Chondrocyte (in vitro differentiated cells): ENCODE measurements at places on chromosomes 5 and 9. TPM values are rescaled to one million over a fixed set of nuclear protein-coding genes. Genes with fewer than 3 reads are reported as not detected.

- DNase-seq: no peak
- H3K27me3 ChIP-seq: peaks cover 12% of the 10 kb centered on the region
- no peak overlapping the region for H3K27ac ChIP-seq
- H3K36me3 ChIP-seq: no peaks in the 10 kb centered on the region
These were observed 144.4 kb downstream of the FSTL4 start for GRCh38 chr5:133467826-133468463.

DNA sequence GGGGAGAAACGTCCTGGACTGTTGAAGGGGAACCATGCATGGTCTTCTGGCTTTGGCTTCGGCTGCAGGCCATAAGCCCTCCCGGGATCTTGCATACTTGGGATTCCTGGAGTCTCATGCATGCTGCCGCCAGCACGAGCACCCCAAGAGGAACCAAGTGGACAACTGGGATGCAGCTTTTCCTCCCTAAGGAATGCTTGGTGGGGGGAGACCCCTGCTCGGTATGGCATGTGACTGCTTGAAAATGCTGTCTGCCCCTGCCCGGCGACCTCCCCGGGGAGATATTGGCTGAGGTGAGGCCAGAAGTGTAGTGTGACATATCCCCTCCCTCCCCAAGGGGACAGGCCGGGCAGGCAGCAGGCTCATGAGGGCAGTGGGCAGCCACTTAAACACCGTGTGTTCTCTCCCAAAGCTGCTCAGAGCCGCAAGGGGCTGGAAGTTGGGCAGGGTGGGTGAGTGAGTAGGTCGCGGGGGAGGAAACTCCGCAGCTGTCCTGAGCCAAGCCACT, 15.7 kb downstream of the TMEM171 start:
- no peak overlapping the region for H3K4me3 ChIP-seq
- peaks cover 16% of the 10 kb centered on the region for H3K4me1 ChIP-seq
- no peaks in the 10 kb centered on the region for H3K27me3 ChIP-seq
- no peaks in the 10 kb centered on the region for H3K36me3 ChIP-seq

DNA sequence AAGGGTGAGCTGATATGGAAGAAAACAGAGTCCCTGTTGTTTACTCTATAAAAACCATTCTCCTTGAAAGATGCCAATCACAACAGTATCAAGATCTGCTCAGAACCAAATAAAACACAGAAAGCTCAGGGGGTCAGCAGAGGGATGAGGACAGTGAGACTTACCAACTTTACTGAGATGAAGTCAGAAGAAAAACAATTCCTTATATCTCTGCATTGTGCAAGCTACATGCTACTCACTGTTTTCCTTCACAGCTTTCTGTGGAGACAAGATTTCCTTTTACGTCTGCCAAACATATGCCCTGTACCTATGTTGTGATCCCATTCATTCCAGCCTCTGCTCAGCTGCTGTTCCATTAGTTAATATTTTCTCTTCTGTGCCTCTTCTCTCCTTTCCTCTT, 185.6 kb downstream of the TSSK1B start:
- no peak for DNase-seq
- no peaks in the 10 kb centered on the region for H3K27me3 ChIP-seq
- H3K4me1 ChIP-seq: peaks cover 23% of the 10 kb centered on the region
- no peak overlapping the region for H3K4me3 ChIP-seq
- no peak overlapping the region for H3K27ac ChIP-seq

DNA sequence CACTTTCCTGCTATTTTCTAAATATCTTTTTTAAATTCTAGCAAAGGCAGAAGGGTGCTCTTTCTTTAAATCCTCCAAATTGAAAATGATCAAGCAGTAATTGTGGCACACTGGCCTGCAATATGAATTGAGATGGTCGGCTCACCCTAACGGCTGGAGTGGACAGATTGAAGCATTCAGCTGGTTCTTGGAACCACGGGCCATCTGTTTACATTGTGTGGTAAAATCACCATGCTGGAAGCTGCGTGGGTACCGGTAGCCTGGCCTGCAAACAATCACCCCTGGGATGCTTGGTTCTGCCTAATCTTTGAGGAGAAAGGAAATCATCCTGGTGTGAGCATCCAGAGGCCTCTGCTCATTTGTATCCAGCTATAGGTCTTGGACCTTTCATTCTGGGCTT, 289.3 kb downstream of the ZNF608 start:
- peaks cover 8% of the 10 kb centered on the region for H3K36me3 ChIP-seq
- H3K4me1 ChIP-seq: peaks cover 40% of the 10 kb centered on the region
- DNase-seq: no peak
- no peak overlapping the region for H3K27ac ChIP-seq
- H3K4me3 ChIP-seq: no peak overlapping the region
- no peaks in the 10 kb centered on the region for H3K27me3 ChIP-seq

GNA14 gene
- 0.13 to 0.22 TPM in 2 of 3 replicates, not detected in the other for total RNA-seq

FBXO10 gene
- 13.2 to 15.9 TPM (median 15.2 TPM) in 3 replicates for total RNA-seq

DNA sequence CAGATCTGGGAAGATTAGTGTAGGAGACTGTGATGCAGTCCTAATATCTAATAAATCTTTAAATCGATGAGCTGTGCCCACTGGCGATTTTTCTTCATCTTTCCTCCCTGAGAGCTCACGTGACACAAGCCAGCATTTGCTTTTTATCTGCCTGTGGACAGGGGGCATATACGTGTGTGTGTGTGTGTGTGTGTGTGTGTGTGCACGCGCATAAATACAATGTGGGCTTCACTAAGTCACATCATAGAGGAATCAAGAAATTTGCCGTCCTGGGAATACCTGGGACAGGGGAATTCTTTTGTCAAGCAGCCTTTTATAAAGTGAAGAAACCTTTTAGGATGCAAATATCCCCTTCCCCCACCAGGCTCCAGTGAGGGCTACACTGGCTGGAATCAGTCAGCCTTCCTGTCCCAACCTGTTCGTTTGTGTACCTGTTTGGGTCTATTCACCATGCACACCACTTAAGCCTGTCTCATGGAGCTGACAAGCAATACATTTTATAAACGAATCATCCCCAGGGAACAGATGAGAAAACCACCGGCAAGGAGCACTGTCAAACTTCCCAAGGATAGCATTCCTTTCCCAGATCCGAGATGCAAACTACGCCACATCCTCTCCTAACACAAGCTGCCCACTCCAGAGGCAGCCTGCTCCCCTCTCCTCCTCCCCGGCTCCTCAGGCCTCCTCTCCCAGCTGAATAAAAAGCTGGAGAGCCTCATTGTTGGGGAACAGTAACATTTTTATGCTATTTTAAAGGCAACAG, 2.7 kb downstream of the EPB41L4B start:
- no peak overlapping the region for H3K4me3 ChIP-seq
- H3K27me3 ChIP-seq: no peaks in the 10 kb centered on the region
- no peak overlapping the region for H3K27ac ChIP-seq
- peaks cover 26% of the 10 kb centered on the region for H3K4me1 ChIP-seq
- no peak for DNase-seq

DNA sequence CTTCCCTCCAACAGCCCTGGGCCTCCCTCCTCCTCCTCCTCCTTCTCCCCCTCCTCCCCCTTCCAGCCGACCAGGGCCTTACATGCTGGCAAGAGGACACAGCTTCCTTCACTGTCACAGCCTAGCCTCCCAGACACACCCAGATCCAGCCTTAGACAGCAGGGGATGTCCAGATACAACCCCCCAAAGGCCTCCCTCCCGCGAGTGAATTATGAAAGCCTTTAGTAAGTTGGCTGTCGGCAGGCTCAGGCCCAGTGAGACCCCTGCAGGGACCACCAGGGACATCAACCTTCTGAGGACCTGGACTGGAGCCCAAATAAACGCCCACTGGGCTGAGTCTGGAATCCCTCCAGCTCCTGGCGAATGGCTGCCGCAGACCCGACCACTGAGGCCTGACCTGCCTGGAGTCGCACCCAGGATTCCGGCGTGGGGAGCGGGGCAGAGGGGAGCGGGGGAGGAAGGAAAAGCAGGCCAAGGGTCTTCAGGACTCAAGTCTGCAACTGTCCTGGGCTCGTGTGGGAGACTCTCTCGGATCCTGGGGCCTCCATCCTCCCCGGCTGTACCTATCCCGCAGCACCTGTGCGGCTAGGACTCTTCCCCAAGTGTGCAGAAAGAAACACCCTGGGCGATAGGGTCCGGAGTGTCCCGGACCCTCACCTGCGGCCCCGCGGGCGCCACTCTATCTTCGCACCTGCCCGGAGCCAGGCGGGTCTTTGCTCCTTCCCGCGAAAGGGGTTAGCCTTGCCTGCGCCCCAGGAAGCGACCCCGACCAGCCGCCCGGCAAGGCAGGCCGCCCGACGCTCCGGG, 705 bp downstream of the SEPTIN8 start:
- peak overlapping the region; percentile 80 for H3K4me3 ChIP-seq
- H3K27ac ChIP-seq: peak overlapping the region; percentile 89
- H3K4me1 ChIP-seq: peaks cover 58% of the 10 kb centered on the region
- peak; percentile 65 for DNase-seq

ECSCR gene
- 0.62 TPM in 1 of 3 replicates, not detected in the others for total RNA-seq

GRCh38 chr5:60483050-60483449, 216.9 kb downstream of the DEPDC1B start:
- H3K36me3 ChIP-seq: no peaks in the 10 kb centered on the region
- peaks cover 84% of the 10 kb centered on the region for H3K4me1 ChIP-seq
- peak overlapping the region; percentile 28 for H3K27ac ChIP-seq
- H3K27me3 ChIP-seq: no peaks in the 10 kb centered on the region
- no peak overlapping the region for H3K4me3 ChIP-seq

DNA sequence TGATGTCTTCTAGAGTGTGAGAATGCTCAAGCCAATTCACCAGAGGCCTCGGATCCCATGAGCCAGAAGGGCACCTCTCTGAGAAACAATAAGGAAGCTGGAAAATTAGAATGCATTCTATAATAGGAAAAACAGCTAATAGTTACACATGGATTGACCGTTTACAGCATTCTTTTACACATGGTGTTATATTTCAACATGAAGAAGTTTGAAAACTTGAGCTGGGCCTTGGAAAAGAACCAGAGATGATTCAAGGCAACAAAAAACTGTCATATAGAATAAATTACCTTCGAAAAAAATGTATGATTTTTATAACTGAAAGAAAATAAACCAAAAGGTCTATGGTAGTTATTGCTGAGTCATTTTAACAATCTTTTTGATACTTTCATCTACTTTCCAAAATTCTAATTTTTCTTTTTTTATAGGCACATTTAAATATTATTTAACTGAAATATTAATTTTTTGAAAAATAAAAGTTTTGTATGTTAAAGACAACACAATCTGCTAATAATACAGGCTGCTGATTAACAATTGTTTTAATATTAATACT, 6.2 kb downstream of the SH3TC2 start:
- DNase-seq: no peak
- peaks cover 15% of the 10 kb centered on the region for H3K4me1 ChIP-seq

DNA sequence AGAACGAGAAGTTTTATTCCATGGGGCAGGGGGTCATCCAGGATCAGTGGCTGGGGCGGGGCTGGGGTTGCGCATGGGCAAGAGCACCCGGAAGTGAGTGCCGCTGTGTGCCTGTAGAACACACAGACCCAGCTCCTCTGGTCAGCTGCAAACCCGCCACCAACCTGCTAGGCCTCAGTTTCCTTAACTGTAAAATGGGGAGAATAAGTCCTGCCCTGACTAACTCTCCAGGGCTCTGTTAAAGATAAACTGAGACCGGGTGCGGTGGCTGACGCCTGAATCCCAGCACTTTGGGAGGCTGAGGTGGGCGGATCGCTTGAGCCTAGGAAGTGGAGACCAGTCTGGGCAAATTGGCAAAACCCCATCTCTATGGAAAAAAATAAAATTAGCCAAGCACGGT, 152.2 kb downstream of the GABBR2 start:
- H3K27ac ChIP-seq: no peak overlapping the region
- no peak overlapping the region for H3K4me3 ChIP-seq
- peaks cover 3% of the 10 kb centered on the region for H3K4me1 ChIP-seq
- DNase-seq: no peak
- H3K36me3 ChIP-seq: no peaks in the 10 kb centered on the region
- peaks cover 30% of the 10 kb centered on the region for H3K27me3 ChIP-seq

- peaks cover 8% of the 10 kb centered on the region for H3K4me1 ChIP-seq
- H3K4me3 ChIP-seq: no peak overlapping the region
- no peaks in the 10 kb centered on the region for H3K27me3 ChIP-seq
- H3K27ac ChIP-seq: peak overlapping the region; percentile 18
- DNase-seq: no peak
These were observed 6.8 kb upstream of the FCHSD1 start for GRCh38 chr5:141657937-141658545.

BARHL1 gene
- total RNA-seq: not detected in 3 replicates

CCL27 gene
- not detected in 3 replicates for total RNA-seq

NDUFB6 gene
- total RNA-seq: 40.2 to 47.6 TPM (median 43.4 TPM) in 3 replicates

GRCh38 chr5:150448952-150449516, 505 bp downstream of the RPS14 start:
- peak overlapping the region; percentile 100 for H3K27ac ChIP-seq
- no peaks in the 10 kb centered on the region for H3K27me3 ChIP-seq
- no peak for DNase-seq
- peaks cover 26% of the 10 kb centered on the region for H3K4me1 ChIP-seq

DNA sequence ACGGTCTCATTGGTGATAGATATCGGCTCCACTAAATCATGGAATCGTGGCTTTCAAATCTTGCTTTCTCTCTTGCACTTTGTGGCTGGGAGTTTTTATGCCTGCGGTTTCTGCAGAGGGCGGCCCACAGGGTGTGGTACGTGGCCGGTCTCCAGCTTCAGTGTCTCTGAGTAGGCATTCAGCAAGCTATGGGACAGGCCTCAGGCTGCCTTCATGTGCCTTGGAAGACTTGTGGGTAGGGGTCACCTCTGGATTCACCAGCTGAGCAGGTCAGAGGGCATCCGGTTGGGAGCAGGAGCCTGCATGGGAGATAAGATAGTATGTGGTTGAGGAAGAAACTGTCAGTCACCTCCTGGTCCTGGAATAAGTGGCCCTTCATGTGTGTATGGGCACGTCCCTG, 47.7 kb downstream of the AMBP start:
- H3K4me1 ChIP-seq: peaks cover under 1% of the 10 kb centered on the region
- peaks cover 19% of the 10 kb centered on the region for H3K36me3 ChIP-seq
- H3K27ac ChIP-seq: no peak overlapping the region
- H3K4me3 ChIP-seq: no peak overlapping the region
- DNase-seq: no peak

MSX2 gene
- total RNA-seq: 2.2 to 25.5 TPM (median 2.3 TPM) in 3 replicates

IL3 gene
- total RNA-seq: not detected in 3 replicates

DNA sequence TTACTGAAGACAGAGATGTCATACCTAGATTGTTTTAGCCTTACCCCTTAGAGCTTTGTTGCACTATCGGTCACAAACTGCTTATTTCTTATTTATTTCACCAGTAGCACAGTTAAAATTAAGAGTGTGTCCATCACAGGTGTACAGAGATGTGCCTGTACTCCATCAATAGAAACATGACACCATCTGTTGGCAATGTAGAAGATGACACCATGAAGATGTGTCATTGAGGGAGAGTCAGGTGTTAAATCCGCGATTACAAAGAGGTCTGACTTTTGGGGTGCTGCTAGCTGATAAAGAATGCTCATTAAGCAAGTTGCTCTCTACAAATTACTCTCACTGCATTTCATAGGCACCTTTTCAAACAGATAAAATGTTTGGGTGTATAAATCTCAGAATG, 164.4 kb downstream of the SMARCA2 start:
- H3K4me3 ChIP-seq: no peak overlapping the region
- no peak overlapping the region for H3K27ac ChIP-seq
- peaks cover 12% of the 10 kb centered on the region for H3K4me1 ChIP-seq
- no peak for DNase-seq
- peaks cover 15% of the 10 kb centered on the region for H3K36me3 ChIP-seq

IRX1 gene
- 2.3 to 9.8 TPM (median 2.9 TPM) in 3 replicates for total RNA-seq

PRR16 gene
- 10.7 to 38.1 TPM (median 10.7 TPM) in 3 replicates for total RNA-seq

GRCh38 chr5:150376799-150377771, 19.6 kb downstream of the TCOF1 start:
- no peak for DNase-seq
- H3K36me3 ChIP-seq: peaks cover 40% of the 10 kb centered on the region
- H3K4me1 ChIP-seq: peaks cover 18% of the 10 kb centered on the region
- no peak overlapping the region for H3K4me3 ChIP-seq
- H3K27me3 ChIP-seq: no peaks in the 10 kb centered on the region
